ENCODE measurements at places on chromosomes 3 and 15. TPM values are rescaled to one million over a fixed set of nuclear protein-coding genes. Genes with fewer than 3 reads are reported as not detected.
A peak's percentile ranks its signal among the peaks of the same experiment; 100 is the strongest.

DNA sequence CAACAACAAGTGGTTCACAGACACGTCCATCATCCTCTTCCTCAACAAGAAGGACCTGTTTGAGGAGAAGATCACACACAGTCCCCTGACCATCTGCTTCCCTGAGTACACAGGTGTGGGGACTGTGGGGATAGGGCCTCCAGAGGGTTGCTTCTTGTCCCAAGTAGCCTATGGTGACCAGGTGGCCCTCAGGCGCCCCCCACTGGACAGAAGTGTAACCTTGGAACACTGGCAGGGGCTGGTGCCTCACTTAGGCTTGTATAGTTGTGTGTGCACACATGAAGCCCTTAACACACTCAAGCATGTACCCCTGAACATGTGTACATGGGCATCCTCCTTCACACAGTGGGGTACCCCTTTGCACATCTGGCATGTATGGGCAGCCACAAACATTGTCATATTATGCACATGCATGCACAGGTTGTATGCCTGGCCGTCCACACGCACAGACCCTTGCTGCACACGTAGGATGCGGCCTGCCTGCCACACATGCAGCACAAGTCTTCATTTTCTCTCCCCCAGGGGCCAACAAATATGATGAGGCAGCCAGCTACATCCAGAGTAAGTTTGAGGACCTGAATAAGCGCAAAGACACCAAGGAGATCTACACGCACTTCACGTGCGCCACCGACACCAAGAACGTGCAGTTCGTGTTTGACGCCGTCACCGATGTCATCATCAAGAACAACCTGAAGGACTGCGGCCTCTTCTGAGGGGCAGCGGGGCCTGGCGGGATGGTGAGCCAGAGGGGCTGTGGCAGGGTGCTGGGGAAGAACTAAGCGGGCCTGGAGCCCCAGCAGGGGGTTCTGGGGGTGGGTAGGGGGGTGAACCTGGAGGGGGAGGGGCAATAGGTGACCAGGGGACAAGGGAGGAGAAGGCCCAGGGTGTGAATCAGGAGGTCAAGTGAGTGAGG is 11.7 kb upstream of the SEMA3B start:
- H3K4me1 ChIP-seq = peaks cover 54% of the 10 kb centered on the region
- H3K27ac ChIP-seq = peak overlapping the region; percentile 100
- no peak overlapping the region for H3K4me3 ChIP-seq

DNA sequence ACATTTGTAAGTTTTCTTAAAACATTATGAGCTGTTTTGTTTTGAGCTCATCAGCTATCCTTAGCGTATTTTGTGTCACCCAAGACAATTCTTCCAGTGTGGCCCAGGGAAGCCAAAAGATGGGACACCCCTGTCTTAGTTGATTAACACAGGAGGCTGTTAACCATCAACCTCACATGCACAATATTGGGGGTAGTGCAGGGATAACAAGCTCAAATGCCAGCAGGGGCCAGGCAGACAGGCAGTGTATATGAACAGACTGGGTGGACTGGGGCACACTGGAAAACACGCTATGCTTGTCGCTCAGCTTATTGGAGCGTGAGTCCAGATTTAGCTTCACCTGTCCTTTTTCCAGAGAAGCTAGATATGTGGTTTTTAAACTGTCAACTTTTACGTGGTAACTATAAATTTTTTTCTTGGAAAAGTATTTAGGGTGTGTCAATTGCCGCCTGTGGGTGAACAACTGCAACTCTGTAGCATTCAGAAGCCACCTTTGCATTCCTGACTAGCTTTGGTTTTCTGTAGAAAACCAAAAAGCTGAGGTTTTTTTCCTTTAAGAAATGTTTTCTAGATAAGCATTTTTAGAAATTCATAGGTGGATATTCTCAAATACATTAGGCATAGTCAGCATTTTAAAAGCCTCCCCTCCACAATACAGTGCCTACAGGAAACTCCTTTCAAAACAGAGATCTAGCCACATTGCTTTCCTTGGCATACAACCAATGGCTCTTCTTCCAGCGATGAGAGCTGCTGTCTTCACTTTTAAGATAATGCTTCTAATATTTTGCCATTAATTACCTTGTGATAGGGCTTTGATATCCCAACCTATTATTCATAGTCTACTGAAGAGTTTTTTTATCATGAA is 14.6 kb downstream of the PSMD6 start:
- H3K27me3 ChIP-seq = no peaks in the 10 kb centered on the region
- peaks cover 2% of the 10 kb centered on the region for H3K4me1 ChIP-seq
- no peak for DNase-seq
- H3K36me3 ChIP-seq = peaks cover 100% of the 10 kb centered on the region

The ROPN1 gene
- total RNA-seq = not detected

GRCh38 chr3:15384510-15385237 is 42.7 kb downstream of the METTL6 start:
- no peaks in the 10 kb centered on the region for H3K27me3 ChIP-seq
- no peak overlapping the region for H3K27ac ChIP-seq
- peaks cover 31% of the 10 kb centered on the region for H3K4me1 ChIP-seq
- H3K4me3 ChIP-seq = no peak overlapping the region
- no peaks in the 10 kb centered on the region for H3K36me3 ChIP-seq

GRCh38 chr3:114668099-114668498 is 374.3 kb downstream of the TIGIT start:
- H3K4me3 ChIP-seq = no peak overlapping the region
- H3K27ac ChIP-seq = no peak overlapping the region
- no peaks in the 10 kb centered on the region for H3K4me1 ChIP-seq
- no peaks in the 10 kb centered on the region for H3K27me3 ChIP-seq
- H3K36me3 ChIP-seq = no peaks in the 10 kb centered on the region
- DNase-seq = no peak

- H3K27ac ChIP-seq = peak overlapping the region; percentile 99
- H3K4me3 ChIP-seq = peak overlapping the region; percentile 85
- no peaks in the 10 kb centered on the region for H3K27me3 ChIP-seq
- no peak for DNase-seq
- H3K4me1 ChIP-seq = peaks cover 53% of the 10 kb centered on the region
- H3K36me3 ChIP-seq = peaks cover 34% of the 10 kb centered on the region
Measured at GRCh38 chr15:92883876-92884435, 16.2 kb upstream of the CHD2 start.

DNA sequence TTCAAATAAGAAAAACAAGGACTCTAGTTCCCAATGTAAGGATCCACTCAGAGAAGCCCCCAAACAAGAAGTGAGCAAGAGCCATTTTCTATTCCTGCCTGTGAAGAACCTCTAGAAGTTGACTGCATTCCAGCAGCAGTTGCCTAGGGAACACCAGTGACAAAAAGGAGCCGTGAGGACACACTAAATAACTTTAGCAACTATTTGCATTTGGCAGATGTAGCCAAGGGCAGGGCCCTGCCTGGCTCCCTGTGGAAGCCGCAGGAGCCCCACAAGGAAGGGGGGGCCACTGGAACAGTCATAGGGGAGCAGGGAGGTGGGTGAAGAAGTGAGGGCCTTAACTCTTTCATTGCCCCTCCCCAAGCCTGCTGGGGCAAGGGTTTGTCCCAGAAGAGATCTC is 470.2 kb upstream of the PROK2 start:
- DNase-seq = peak; percentile 46
- H3K4me1 ChIP-seq = no peaks in the 10 kb centered on the region
- no peaks in the 10 kb centered on the region for H3K27me3 ChIP-seq
- no peak overlapping the region for H3K4me3 ChIP-seq

The CDCP1 gene
- total RNA-seq = 0.40 TPM
